Activated T-helper 1 cell treated with Interleukin-2 at 50 U/mL for 16 hours (primary cell): ENCODE measurements at places on chromosomes 16 and 17.

GRCh38 chr16:70345840-70346239 lies 863 bp upstream of the DDX19A start:
- DNase-seq = no peak

DNA sequence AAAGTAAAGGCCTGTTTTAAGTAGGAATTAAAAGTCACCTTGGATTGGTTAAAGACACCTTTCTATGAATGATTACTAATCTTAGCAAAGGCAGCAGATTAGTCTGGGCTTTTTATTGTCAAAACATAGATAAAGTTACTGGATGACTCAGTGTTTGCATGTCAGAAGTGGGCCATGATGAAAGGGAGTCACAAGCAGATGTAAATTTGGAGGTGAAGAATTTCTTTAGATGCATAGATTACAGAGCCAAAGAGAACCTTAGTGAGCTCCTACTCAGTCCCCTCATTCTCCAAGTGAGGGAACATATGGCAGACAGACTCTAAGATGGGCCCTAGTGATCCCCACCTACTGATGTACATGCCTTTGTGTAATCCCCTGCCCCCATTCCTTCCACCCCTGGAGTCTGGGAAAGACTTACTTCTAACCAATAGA lies 124.5 kb downstream of the HS3ST3A1 start:
- no peak for DNase-seq

- DNase-seq = no peak
Measured at GRCh38 chr17:48244121-48244711, 136.7 kb downstream of the SNX11 start.

GRCh38 chr17:21425736-21426135 lies 49.6 kb downstream of the KCNJ12 start:
- DNase-seq = no peak
